Cardiac muscle cell (in vitro differentiated cells and primary cell): ENCODE measurements at places on chromosomes 1 and 21.

GRCh38 chr21:19340303-19340702 is 936.7 kb upstream of the TMPRSS15 start:
- DNase-seq: no peak

GRCh38 chr1:203038891-203039608 is 12.8 kb downstream of the PPFIA4 start:
- DNase-seq: peak; percentile 78

DNA sequence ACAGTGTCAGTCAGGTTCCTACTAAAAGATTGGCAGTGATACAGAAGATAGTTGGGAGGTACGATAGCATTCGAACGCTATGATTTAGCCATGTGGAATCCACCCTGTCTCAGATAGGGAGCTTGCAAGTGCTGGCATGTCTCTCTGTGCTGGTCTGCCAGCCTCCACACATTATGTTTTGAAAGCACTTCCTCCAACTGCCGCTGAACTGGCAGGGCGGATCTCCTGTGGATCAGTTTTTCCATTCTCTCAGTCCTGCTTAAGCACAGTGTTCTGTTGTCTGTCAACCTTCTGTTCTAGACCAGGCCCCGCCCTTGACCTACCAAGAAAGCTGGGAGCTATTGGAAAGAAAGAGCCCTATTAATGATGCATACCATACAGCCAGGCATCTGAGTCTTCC is 65.5 kb upstream of the PALMD start:
- no peak for DNase-seq

- DNase-seq: no peak
Measured at GRCh38 chr21:29496337-29496736, 197.6 kb downstream of the BACH1 start.

GRCh38 chr1:11455967-11456570 is 22.9 kb upstream of the DISP3 start:
- no peak for DNase-seq

DNA sequence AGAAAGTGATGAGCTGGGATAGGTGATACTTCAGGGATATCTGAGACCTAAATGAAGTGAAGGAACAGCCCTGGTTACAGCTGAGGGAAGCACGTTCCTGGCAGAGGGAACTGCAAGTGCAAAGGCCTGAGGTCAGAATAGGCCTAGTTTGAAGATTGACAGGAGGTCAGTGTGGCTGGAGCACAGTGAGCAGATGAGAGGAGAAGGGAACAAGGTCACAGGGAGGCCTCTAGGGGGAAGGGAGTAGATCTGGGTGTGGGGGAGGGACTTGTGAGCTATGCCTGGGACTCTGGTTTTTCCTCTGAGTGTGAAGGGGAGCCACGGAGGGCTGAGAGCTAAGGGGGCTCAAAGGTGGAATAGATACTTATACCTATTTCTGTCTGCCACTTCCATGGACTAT is 736.4 kb downstream of the MATN1 start:
- no peak for DNase-seq

- no peak for DNase-seq
Measured at GRCh38 chr1:191279266-191279800, 801.7 kb upstream of the BRINP3 start.

DNA sequence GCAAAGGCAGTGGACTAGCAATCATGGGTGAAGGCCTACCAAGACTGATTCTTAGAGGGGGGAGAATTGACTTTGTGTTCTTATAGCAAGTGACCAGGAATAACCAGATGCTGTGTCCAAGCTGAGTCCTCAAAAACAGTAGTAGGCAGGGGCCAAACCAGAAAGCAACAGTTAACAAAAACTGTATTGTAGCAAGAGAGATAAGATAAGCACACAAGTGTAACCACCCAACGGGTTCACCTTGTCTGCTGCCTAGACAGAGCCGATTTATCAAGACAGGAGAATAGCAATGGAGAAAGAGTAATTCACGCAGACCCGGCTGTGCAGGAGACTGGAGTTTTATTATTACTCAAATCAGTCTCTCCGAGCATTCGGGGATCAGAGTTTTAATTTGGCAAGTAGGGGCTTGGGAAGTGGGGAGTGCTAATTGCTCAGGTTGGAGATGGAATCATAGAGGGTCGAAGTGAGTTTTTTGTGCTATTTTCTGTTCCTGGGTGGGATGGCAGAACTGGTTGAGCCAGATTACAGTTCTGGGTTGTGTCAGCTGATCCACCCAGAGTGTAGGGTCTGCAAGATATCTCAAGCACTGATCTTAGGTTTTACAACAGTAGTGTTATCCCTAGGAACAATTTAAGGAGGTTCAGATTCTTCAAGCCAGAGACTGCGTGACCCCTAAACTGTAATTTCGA is 8.3 kb upstream of the CSRP1 start:
- DNase-seq: no peak
